ENCODE measurements at places on chromosomes 16 and 17.

DNA sequence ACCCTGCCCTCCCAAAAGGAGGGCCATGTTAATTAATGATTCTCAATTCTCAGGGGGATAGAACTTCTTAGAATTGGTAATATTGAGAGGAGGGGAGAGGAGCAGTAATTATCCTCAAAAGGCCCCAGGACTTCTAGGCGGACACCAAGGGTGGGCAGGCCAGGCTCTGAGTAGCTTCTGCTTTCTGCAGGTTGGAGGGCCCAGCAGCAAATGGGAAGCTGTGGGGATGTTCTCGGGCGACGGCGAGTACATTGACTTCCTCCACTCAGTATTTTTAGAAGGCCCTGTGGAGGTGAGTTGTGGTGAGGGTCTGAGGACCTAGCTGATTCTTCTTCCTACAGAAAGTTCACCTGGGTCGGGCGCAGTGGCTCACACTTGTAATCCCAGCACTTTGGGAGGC is 57.5 kb downstream of the DNAH2 start:
- no peak for DNase-seq

GRCh38 chr17:3918372-3919122 is 2.3 kb upstream of the P2RX1 start:
- DNase-seq, result no peak

GRCh38 chr16:24011237-24011636 is 175.5 kb downstream of the PRKCB start:
- no peak for DNase-seq

- DNase-seq, result no peak
These were observed 102.2 kb downstream of the CDK5R1 start for GRCh38 chr17:32588982-32589381.

DNA sequence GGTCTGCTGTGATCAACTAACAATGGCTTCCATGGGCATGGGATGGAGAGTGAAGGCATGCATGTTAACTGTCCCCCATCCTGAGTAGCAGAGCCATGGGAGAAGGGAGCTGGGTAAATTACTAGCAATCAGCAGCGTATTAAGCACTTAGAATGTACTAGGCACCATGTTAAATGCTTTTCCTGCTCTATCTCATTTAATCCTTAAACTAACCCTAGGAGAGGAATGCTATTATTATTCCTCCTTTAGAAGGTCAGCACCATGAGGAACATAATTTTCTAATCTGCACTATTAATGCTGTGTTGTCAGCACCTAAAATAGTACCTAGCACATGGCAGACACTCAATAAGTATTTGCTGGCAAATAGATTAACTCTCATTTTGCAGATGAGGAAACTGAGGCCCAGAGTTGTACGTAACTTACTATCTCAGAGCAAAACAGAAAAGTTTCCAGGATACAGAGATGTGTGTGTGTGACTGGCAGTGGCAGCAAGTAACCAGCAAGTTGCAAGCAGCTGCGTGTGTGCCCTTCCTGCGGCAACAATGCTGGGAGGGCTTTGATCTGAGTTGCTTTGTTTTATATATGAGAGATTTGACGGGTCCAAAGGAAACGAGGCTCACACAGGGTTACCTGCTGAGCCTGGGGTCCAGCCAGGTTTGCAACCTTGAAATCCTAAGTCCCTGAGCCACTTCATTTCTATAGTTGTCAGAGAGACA is 6.5 kb upstream of the KLHL36 start:
- DNase-seq, result no peak

DNA sequence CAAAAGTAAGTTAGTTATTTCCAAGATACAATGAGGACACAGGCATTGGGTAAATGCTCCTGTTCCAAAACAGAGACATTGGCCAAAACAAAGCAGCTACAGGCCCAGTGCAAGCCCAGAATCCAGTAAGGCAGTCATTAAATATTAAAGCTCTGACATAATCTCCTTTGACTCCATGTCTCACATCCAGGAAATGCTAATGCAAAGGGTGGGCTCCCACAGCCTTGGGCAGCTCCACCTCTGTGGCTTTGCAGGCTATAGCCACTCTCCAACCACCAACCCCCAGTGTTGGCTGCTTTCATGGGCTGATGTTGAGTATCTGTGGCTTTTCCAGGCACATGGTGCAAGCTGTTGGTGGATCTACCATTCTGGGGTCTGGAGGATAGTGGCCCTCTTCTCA is 733.4 kb upstream of the SOX9 start:
- no peak for DNase-seq

DNA sequence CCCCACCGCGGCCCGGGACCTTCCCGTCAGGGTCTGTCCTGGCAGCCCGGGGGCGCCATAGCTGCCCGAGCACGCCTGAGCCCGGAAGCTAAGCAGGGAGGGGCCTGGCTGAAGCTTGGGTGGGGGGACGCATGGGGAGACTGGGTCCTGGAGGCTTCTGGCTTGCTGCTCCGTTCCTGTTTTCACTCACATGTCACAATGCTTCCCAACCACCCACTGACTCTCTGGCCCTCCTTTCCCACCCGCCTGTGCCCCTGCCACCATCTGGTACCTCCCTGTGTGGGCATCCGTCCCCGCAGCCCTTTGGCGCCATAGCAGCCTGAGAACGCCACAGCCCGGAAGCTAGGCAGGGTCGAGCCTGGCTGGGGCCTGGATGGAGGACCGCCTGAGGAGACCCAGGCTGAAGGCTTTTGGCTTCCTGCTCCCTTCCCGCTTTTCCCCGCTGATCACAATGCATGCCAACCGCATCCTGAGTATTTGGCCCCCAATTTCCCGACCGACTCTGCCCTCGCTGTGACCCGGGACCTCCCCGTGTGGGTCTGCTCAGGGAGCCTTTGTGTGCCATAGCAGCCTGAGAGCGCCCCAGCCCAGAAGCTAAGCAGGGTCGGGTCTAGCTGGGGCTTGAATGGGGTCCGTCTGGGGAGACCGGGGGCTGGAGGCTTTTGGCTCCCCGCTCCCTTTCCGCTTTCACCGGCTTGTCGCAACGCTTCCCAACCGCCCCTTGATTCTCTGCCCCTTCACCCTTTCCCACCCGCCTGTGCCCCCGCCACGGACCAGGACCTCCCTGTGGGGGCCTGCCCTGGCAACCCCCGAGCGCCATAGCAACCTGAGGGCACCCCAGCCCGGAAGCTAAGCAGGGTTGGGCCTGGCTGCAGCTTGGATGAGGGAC is 2290.1 kb downstream of the TP53TG3F start:
- DNase-seq, result no peak
